ENCODE measurements at places on chromosomes 13 and 19.

DNA sequence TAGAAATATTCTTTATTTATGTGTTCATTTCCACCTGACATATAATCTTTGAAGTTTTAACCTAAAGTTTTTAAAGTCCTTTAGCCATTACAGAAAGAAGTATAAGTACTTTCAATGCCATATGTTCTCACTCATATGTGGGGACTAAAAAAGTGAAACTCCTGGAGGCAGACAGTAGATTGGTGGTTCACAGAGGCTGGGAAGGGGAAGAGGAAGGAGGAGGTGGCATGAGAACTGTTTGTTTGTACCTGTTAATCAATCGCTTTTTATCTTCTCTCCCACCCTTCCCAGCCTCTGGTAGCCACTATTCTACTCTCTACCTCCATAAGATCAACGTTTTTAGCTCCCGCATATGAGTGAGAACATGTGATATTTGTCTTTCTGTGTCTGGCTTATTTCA, 131.1 kb downstream of the MYO16 start:
- no peak for DNase-seq

DNA sequence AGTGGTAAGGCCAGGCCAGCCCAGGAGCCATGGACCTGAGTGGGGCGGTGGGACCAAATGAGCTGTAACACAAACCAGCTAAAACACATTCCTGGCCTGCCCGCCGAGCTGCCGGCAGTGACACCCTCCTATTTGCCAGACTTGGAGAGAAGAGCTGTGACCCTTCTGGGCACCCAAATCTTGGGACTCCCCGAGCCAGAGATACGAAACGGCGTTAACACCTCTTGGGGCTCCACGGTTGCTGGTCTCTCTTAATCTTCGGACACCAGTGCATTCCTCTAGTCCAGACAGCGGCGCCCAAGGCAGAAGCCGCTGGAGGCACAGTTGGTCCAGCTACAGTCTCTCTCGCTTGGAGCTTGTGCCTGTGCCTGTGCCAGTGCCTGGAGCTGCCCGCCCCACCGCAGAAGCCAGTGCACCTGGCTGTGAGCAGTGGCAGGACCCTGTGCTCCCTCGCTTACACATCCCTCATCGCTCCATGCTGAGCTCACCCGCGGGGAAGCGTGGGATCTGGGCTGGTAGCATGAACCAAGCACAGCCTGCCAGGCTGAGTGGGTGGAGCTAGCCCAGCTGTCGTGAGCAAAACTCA, 147.2 kb upstream of the KLHL1 start:
- DNase-seq: no peak

DNA sequence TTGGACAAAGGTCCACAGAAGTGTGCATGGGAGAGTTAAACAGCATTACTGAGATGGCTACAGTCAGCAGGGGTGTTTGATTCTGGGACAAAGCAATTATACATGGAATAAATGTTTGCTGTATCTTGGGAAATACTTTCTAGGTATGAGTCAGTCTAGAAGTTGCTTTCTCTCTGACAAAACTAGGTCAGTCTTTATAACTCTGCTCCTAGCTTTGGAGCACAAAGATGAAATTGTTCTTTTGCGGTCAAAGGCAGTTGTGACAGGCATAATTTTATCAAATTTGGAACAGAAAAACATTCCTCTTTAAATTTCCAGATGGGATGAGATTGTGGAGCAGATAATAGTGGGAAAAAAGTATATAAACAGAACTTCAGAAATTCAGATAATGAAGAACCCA, 1045.4 kb upstream of the MIR17HG start:
- no peak for DNase-seq

DNA sequence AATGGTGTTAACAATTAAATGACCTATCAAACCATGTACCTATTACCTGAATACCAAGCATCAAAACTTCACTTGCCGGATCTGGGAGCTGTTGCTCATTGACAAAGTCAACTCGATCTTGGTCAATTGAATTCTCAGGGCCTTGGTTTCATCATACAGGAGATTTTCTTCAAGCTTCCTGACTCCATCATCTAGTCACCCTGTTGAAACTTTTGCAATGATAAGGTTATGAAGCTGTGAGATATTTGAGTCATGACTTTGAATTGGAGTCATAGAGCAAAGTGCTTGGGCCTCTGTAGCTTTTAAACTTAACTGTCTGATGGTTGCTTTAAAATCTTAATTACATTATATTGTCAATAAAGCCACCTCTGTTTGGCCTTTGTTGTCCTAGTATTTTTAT, 260.9 kb downstream of the COG6 start:
- DNase-seq: no peak

- DNase-seq: peak; percentile 57
Measured at GRCh38 chr13:49240017-49240416, 7.7 kb upstream of the CDADC1 start.

- no peak for DNase-seq
Measured at GRCh38 chr19:11641244-11641643, 44.0 kb downstream of the ZNF627 start.

DNA sequence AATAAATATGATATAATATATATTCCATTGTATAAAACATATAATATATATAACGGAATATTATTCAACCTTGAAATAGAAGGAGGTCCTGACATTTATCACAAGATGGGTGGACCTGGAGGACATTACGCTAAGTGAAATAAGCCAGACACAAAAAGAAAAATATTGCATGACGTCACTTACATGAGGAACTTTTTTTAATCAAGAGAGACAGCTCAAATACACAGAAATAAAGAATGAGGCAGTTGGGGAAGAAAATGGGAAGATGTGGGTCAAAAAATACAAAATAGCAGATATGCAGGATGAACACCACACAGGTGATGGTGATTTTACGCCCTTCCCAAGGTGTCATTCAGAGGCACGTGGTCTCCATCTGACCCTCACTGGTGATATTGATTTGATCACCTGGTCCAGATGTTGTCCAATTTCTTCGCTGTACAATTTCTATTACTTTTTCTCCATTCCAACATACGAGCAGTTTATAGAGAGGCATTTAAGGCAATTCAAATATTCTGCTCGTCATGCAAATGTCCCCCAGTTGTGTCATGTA, 513 bp upstream of the ZNF317 start:
- DNase-seq: no peak

GRCh38 chr13:94427313-94427953, 52.0 kb downstream of the DCT start:
- DNase-seq: no peak

DNA sequence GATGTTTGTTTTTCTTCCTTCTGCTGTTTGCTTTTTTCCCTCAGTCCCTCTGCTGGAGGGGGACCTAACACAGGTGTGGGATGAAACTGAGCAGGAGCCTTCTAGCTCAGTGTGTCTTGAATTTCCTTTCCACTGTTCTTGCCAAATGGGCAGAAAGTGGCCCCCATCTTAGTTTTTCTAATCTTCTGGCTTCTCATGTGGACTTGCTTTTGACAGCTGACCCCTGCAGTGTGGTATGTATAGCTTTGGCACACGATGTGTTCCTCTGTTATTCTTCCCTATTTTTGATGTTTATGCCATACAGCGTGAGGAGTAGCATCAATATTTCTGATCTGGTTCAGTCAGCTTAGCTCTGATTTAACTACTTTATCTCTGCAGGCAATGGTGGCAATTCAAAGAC, 8.3 kb downstream of the LRCH1 start:
- no peak for DNase-seq

- no peak for DNase-seq
Measured at GRCh38 chr13:23288995-23289394, 108.2 kb downstream of the SGCG start.

DNA sequence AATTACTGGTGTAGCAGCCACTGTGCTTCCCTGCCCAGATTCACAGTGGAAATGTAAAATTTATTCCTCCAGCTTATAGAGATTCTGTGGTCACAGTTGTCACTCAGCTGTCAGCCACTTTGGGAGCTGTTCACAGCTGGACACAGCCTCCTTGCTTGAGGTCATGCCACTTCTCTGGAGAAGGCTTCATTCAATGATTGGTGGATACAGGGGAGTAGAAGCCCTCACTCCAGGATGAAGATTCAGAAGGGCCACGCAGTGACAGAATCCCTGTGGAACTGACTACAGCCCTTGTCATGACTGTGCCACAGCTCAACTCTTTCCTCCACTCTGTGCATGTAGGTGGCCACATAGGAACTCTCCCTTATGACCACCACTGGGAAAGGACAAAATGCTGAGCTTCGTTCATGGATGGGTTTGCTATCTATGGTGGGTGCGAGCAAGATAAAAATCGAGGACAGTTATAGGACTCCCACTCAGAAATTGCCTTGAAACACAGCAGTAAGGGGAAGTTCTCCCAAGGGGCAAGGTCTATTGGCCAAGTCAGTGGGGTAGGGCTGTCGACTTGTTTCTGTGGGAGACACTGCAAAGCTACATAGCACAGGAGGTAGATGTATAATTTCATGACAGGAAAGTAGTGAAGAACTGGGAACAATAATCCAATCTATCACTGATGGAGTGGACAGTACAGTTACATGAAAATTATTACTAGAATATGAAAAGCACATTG, 98.7 kb downstream of the CCNA1 start:
- no peak for DNase-seq

DNA sequence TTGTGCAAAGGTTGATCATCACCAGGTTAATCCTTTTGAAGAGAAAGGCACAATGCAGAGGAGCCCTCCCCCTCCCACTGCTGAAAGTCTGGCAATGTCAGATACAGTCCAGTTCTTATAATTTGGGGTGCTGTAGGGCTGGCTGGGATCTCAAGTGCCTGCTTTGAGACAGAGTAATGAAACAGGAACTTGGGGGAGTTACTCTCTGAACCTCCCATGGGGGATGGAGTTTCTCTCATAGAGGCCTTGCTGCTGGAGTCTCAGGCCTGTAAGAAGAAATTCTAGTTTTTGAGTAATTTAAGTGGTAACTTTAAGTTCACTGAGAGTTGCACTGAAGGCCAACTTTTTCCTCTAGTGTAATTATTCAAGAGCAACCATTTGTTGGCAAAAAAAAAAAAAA, 410.5 kb downstream of the KCNRG start:
- DNase-seq: no peak

- DNase-seq: no peak
Measured at GRCh38 chr19:33264881-33265445, 37.4 kb downstream of the CEBPA start.
